Activated CD4-positive, alpha-beta memory T cell treated with anti-CD3 and anti-CD28 coated beads for 36 hours (primary cell): ENCODE measurements at places on chromosomes 5 and 9. TPM values are rescaled to one million over a fixed set of nuclear protein-coding genes. Genes with fewer than 3 reads are reported as not detected.

The SPATA31E1 gene
- not detected for total RNA-seq

The SPATA31D1 gene
- total RNA-seq, result not detected

The COL27A1 gene
- total RNA-seq, result 4.0 TPM

The CTXN3 gene
- total RNA-seq, result not detected

The BTNL3 gene
- total RNA-seq, result not detected

The CFAP77 gene
- total RNA-seq, result not detected

The MRPL50 gene
- 13.3 TPM for total RNA-seq

The CCDC187 gene
- not detected for total RNA-seq

The PCDHB4 gene
- total RNA-seq, result not detected

The HBEGF gene
- 23.5 TPM for total RNA-seq

The TAF11L14 gene
- total RNA-seq, result not detected

The QRFP gene
- not detected for total RNA-seq

The MYORG gene
- 1.9 TPM for total RNA-seq

The DMGDH gene
- 1.3 TPM for total RNA-seq

The BRD9 gene
- 43.1 TPM for total RNA-seq

The ST6GALNAC6 gene
- 53.8 TPM for total RNA-seq

The ENDOG gene
- total RNA-seq, result 13.8 TPM

The COL15A1 gene
- total RNA-seq, result 0.12 TPM

The IFNA1 gene
- total RNA-seq, result not detected

The ANKRD20A1 gene
- 1.5 TPM for total RNA-seq

The PCDHA9 gene
- not detected for total RNA-seq

The PRSS3 gene
- not detected for total RNA-seq

The SLC25A51 gene
- 25.8 TPM for total RNA-seq

The CLTB gene
- total RNA-seq, result 57.0 TPM

The KCNN2 gene
- total RNA-seq, result not detected

The ITK gene
- total RNA-seq, result 236 TPM

The OTP gene
- not detected for total RNA-seq

The PCDHGA1 gene
- total RNA-seq, result not detected

The PCDHB7 gene
- total RNA-seq, result not detected
